ENCODE measurements at places on chromosomes 6 and 20. TPM values are rescaled to one million over a fixed set of nuclear protein-coding genes. Genes with fewer than 3 reads are reported as not detected.

The UBE2C gene
- total RNA-seq = not detected

The DPM1 gene
- total RNA-seq = 33.6 TPM

The TRIM10 gene
- 0.17 TPM for total RNA-seq

The RGS17 gene
- total RNA-seq = 0.06 TPM
